ENCODE measurements at places on chromosomes 6 and 20.

GRCh38 chr20:39623584-39624234 is 661.6 kb downstream of the DHX35 start:
- DNase-seq = no peak

DNA sequence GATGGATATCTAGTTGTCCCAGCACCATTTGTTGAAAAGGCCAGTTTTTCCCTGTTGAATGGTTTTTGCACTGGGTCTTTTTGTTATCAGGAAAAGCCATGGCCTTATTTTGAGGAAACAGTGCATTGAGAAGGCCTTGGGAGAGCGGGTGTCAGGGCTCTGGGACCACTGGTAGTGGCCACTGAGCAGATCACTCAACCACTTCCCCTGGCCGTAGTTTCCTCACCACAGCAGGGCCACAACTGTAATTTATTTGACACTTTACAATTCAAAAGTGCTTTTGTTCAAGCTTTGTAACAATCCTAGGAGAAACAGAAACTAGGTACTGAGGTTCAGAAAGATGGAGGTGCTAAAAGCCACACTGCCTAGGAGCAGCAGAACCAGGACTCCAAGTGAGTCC is 281.8 kb downstream of the GMDS start:
- no peak for DNase-seq

- DNase-seq = no peak
These were observed 25.8 kb downstream of the SERPINB9 start for GRCh38 chr6:2877057-2877882.

DNA sequence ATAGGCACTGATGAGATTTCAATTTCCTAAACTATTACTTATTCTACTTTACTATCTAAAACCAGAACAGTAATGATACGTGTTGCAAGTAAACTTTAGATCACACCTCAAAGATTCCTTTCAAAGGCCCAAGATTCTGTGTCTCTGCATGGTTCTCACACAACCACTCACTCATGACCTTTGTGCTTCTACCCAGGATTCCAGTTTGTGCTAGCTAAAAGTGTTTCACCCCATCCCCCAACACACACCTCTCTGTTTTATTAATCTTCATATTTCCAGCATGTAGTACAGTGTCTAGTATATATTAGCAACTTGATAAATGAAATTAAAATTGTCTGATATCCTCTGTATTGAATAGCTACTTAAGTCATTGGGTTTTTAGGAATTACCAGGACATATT is 8.8 kb upstream of the SH3BGRL2 start:
- no peak for DNase-seq

DNA sequence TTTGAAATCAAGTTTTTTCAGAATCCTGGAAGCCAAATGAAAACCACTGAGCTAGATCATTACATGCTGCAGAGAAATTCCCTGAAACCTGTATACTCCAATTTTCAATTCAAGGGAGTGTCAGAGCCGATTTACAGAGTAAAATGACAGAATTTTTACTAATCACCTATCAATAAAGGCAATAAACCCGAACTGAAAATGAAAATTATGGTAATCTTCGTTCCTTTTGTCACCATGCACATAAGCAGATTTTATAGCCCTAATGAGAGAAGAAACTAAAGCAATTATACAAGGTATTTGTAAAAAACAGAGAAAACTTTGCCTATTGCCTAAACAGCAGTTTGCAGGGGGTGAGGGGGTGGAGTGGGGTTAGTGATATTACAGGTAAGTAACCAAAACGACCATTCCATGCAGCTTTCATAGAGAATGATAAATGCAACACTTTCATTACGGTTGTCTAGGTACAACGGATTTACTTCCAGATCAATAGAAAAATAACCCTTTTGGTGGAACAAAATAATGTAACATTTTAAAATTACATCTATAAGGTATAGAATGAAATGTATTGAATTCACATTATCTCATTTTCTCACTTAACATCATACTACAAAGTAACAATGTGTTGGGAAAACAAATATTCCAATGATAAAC is 115.2 kb upstream of the BEND6 start:
- DNase-seq = no peak

DNA sequence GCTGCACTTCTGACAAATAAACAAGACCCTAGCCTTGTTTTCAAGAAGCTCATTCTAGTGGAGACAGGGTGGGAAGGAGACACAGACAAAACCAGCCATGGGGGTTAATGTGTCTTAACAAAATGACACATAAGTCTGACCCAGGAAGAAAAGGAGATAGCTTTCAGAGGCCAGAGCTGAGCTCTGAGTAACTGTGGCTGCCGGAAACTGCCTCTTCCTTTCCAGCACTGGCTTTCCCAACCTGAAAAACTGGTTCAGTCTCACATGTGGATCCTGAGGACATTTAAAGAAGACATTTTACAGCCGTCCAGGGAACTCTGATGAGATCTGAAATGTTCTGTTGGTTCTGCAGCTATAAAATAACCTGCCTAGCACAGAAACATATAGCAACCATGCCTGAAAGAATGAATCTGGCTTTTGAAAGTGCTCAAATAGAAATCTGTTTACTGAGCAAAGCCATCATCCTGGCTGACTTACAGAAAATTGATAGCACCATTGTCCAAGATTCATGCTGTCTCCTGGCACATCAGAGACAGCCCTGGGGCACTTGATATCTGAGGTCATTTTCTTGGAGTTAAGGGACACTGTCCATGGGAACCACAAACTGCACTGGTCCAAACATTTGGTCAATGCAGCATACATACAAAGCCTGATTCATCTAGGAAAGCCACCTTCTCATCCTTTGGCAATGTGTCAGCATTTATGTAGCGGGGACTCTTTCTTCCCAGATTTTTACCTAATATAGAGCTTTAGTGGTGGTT is 83.2 kb upstream of the PAX1 start:
- no peak for DNase-seq

GRCh38 chr6:117149324-117149723 is 116.0 kb upstream of the VGLL2 start:
- DNase-seq = no peak

Data from breast epithelium (tissue), 4 donors.